Ureter (tissue), 1 donor: ENCODE measurements at places on chromosomes 2 and 18. TPM values are rescaled to one million over a fixed set of nuclear protein-coding genes. Genes with fewer than 3 reads are reported as not detected.

GRCh38 chr2:145023334-145023934, 503.5 kb upstream of the ZEB2 start:
- no peak for DNase-seq

- no peak for DNase-seq
Measured at GRCh38 chr2:56185101-56185581, 1.4 kb downstream of the CCDC85A start.

GRCh38 chr18:55433648-55434047, 154.3 kb downstream of the TCF4 start:
- no peak for DNase-seq

DNA sequence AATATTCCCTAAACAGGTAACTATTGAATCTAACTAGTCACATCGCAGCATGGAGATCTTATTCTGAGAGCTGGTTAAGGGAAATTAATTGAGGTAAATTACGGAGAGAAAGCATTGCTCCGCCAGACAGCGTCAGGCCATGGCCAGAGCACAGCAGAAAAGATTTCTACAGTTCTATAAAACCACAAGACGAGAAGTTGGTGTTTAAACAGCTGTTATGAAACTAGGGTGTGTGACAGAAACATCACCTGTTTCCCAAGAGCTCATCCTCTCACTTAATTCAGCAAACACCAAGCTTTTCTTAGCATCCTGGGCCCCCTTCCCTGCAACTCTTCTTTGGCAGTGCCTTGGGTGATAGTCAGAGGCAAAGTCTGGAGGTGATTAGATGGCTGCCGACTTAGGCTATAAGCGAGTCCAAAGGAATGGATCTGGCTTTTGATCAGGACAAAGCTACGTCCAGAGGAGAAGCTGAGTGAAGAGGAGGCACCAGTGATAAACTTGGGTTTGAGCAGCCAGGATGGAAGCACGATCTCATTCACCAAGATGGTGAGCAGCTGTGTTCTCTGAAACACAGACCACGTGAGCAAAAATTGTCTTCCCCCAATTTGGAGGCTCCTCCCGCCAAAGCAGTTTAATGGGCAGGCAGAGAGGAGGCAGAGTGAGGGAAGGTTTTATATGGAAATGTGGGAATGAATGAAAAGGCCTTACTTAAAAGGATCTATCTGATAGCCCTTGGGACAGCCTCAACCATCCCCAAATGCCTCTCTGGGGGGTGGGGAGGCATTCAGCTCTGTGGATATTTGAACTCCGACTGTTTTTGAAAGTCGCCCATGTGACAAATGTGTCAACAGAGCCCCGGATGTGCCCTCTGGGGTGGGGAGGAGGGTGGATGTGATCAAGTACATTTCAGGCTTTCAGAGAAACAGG, 57.8 kb downstream of the PKDCC start:
- DNase-seq, result peak; percentile 74

Gene UGT1A8
- total RNA-seq, result 4.4 TPM
